ENCODE measurements at places on chromosomes 7 and 10. TPM values are rescaled to one million over a fixed set of nuclear protein-coding genes. Genes with fewer than 3 reads are reported as not detected.

Gene FAM107B
- 46.4 TPM for total RNA-seq

DNA sequence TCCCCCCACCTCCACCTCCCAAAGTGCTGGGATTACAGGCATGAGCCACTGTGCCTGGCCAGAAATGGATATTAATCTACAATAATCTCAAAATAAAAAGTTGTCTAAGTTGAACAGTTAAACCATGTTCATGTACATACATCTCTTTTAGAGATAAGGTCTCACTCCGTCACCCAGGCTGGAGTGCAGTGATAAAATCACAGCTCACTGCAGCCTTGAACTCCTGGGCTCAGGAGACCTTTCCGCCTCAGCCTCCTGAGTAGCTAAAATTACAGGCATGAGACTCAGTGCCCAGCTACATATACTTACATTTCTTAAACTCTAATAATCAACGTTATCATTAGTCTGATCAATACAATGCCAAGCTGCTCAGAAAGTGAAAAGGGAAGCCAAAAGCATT is 36.2 kb downstream of the VSTM4 start:
- H3K27me3 ChIP-seq = no peaks in the 10 kb centered on the region
- peaks cover 1% of the 10 kb centered on the region for H3K4me1 ChIP-seq
- no peak for DNase-seq
- no peak overlapping the region for H3K4me3 ChIP-seq

Gene GIMAP1
- not detected for total RNA-seq

DNA sequence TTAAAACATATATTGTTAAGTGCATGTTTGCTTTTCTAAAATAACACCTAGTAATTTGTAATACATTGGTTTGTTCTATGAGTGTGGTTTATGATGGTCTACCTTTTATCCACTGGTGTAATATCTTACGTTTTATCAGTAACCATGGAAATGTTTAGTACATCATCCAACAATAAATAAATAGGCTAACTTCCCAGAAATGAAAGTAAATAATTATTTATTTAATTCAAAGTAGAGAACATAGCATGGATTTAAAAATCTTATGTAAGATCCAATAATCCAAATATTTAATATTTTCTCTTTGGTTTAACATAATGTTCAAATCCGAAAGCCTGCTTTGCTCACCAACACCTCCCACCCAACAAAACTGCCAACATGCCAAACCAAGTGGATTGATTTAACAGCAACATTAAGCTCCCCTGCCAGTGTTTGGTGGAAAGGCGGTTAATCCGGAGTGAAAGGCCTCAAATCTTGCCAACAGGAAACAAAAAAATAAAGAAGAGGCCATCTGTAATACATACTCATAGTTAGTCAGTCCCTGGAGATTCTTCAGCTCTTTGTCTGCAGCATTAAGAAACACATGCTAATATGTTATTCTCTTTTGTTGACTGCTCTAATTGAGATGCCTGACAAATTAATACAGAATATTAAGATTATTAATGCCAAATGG is 897.8 kb downstream of the CNTNAP2 start:
- H3K4me3 ChIP-seq = no peak overlapping the region
- H3K27me3 ChIP-seq = no peaks in the 10 kb centered on the region
- no peak overlapping the region for H3K27ac ChIP-seq
- no peaks in the 10 kb centered on the region for H3K4me1 ChIP-seq

Measured in IMR-90 (cell line).